ENCODE measurements at places on chromosomes 16 and 17.

GRCh38 chr17:40986920-40987319, 2.8 kb upstream of the KRT40 start:
- DNase-seq, result no peak

DNA sequence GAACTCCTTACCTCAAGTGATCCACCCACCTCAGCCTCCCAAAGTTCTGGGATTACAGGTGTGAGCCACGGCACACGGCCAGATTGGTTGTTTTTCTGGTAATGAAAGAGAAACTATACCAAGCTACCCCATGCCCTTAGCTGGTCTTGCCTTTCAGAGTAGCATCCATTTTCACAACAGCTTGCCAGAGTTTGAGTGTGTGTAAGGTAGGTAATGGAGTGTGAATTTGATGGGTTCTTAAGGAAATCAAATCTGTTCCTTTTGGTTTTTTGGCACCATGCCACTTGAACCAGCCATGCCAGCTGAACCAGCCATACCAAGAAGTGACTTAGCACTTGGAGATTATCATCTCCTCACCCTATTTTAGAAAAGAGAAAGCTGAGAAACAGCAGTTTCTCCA, 5.1 kb downstream of the CALCOCO2 start:
- DNase-seq, result no peak

DNA sequence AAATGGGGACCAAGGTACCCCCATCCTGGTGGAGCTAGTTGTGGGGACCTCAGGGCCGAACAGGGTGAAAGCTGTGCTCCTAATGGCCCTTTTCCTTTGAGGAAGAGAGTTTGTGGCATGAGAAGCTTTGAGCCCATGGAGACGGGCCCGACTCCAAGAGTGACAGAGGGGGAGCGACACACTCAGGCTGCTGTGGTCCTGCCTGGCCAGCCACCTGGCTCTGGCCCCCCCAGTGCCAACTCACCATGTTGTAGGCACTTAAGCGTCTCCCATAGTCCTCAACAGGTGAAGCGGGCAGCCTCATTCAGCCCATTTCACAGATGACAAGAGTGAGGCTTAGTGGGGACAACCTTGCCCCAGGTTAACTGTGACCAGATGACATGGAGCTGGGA, 1.6 kb downstream of the IL21R start:
- DNase-seq, result no peak

DNA sequence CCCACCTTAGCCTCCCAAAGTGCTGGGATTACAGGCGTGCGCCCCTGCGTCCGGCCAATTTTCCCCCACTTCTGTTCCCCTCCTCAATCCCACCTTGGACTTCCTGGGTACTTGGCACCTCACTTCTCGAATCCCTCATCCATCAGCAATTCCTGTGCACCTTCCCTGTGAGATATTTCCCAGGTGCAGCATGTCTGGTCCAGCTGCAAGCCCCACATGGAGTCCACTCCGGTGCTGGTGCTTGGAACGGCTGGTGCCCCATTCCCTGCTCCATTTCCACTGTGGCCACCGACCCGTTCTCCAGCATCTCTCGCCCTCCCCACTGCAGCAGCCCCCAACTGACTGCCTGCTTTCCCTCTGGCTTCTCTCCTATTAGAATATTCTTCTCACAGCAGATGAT, 35.3 kb downstream of the NOL11 start:
- no peak for DNase-seq

DNA sequence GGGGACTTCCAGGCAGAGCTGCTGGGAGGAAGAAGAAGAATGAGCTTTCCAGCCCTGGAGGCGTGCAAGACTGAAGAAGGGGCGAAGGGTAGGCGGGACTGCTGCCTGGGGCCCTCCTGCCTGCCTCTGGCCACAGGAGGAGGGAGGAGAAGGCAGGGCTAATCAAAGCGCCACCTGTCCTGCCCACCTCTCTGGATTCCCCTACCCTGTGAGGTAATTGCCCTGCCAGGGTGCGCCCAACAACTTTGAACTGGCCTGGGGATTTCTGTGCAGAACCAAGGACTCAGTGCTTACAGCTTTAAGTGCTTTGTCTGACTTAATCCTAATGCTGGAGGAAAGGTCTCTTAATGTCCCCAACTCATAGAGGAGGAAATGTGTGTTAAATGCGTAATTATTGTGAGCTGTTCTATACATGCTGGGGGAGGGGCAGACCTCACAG, at the start of gene NOXO1:
Gene NOXO1, minus strand, starts transcription at position 72 of the 439 bp plus-strand sequence. CDS start 290 bp downstream, outside the sequence.
- no peak for DNase-seq

DNA sequence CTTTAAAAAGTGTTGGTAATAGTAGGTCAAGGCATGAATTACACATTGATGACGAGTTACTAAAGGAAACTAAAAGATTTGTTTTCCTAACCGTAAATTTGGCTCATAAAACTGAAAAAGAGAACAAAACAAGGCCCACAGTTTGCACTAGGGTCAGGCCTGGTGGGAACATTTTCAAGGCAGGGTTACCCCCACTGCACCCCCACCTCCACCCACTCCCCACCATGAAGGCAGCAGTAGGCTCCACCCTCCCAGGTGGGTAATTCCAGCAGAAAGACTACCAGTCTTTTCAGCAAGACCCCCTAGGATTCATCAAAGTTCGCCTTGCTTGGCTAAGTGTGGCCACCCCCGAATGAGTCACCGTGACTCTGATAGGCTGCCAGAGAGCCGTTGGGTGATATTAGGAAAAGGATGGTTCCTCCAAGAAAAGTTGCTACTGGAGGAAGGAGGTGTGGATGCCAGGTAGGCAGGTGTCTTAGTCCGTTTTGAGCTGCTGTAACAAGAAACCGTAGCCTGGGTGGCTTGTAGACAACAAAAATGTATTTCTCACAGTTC, 8.6 kb downstream of the DNAAF1 start:
- DNase-seq, result no peak

DNA sequence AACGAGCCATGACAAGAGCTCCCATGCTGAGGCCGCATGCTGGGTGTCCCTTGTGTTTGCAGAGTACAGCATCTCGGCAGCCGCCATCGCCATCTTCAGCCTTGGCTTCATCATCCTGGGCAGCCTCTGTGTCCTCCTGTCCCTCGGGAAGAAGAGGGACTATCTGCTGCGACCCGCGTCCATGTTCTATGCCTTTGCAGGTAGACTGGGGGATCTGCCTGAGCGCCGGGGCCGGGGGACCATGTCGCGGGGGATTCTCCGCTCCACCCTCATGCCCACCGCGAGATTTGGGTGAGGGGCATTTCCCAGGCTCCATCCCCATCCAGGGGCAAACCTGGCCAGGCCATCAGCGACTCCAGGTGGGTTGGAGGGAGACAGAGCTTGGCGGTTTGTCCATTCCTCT, 10.7 kb downstream of the CACNG1 start:
- no peak for DNase-seq

GRCh38 chr16:22788193-22788530, 25.8 kb upstream of the HS3ST2 start:
- no peak for DNase-seq

DNA sequence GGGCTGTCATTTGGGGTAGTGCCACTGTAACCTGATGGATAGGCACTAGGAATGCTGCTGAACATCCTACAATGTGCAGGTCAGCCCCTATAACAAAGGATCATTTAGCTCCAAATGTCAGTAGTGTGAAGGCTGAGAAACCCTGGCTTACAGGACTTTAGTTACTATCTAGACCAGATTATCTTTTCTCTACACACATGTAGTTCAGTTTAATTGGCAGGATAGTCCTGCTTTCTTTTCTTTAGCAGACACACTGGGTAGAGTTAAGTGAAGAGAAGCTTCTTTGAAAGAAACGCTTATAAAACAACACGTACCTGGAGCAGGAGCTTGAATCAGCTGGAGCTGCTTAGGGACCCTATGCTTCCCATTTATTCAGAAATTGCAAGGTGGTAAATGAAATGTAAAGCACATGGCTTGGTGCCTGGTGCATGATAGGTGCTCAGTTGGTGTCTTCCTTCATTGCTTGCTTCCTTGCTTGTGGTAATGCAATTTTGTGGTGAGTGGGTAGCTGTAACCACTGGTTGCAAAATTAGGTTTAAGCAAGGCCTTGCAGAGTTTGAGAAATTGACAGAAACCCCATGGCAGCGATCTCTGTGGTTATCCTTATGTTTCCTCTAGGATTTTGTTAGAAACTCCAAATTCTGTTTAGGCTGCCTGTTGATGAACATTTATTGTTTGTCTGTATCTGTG, 9.4 kb downstream of the METTL9 start:
- peak; percentile 35 for DNase-seq

DNA sequence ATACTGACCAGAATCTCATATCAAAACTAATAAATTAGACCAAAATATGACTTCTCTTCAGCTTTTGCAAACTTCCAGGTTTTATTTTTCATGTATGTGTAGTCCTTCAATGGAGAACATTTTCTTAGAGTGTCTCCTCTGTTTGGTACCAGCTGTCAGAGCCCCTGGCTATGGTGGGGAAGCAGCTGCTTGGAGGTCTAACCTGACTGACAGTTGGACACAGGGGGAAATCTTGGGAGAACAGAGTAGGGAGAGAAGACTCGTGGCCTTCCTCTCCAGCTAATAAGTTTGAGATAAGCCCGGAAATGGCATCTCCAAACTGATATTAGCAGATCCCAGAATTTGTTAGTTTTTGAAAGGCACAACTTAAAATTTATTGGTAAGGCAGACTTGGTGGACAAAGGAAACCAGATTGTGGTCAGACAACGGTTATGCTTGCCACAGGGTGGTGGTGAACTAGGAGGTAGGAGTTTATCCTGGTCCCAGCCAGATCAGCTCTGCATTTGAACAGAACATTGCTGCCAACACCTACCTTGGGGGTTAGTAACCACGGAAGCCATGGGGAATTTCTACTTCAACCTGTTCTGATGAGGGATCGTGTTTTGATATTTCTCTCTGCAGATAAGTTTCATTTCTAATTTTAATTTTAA, 39.2 kb upstream of the IRX3 start:
- no peak for DNase-seq

- no peak for DNase-seq
These were observed 25.5 kb downstream of the ORC6 start for GRCh38 chr16:46714797-46715591.

DNA sequence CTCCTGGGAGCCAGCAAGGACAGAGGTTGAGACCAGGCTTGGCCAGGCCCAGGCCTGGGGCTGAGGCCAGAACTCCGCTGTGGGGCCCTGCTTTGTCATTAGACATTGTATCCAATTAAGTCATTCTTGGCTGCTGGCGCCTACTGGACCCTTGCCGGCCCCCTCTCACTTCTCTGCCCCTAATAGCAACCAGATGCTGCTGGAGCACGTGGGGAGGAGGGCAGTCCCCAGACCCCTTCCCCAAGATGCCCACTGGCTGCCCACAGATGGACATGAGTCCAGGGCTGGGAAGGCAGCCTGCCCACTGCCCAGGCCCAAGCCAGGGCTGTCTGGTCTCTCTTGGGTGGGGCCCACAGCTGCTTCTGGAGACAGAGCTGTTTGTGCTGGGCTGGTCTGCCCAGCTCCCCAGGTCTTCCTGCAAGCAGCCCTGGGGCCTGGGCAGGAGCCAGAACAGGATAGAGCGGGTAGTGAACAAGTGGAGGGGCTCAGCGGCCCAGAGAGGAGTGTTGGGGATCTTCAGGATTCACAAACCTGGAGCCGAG, 7.8 kb downstream of the PLXDC1 start:
- DNase-seq, result no peak

GRCh38 chr16:85908444-85908843, 9.5 kb downstream of the IRF8 start:
- DNase-seq, result peak; percentile 12

DNA sequence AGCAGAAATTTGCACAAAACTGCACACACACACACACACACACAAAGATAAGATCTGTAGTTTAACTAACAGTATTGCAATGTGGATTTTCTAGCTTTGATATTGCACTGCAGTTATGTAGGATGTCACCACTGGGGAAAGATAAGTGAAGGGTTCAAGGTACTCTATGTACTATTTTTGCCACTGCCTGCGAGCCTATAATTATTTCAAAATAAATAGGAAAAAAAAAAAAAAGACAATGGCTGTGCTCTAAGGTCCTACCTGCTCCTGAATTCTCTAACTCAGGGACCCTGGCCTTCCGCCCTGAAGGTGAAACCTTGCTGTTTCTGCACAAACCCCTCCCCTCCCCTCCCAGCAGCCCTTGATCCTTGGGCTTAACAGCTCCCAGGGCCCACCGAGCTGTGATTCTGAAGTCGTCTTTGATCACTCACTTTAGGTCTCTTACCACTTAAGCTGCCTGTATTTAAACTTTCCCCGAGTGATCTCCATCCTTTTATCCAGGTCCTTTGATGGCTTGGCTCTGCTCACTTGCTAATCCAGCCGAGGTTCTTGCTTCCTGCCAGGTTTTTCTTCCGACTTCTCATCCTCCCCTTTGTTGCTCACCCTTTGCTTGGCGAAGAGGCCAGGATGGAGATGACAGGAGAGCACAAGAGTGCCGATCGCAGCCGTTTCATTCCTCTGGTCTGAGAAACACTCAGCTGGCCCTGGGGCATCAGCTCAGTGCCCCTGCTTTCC, 37.7 kb downstream of the TMEM114 start:
- DNase-seq, result no peak

DNA sequence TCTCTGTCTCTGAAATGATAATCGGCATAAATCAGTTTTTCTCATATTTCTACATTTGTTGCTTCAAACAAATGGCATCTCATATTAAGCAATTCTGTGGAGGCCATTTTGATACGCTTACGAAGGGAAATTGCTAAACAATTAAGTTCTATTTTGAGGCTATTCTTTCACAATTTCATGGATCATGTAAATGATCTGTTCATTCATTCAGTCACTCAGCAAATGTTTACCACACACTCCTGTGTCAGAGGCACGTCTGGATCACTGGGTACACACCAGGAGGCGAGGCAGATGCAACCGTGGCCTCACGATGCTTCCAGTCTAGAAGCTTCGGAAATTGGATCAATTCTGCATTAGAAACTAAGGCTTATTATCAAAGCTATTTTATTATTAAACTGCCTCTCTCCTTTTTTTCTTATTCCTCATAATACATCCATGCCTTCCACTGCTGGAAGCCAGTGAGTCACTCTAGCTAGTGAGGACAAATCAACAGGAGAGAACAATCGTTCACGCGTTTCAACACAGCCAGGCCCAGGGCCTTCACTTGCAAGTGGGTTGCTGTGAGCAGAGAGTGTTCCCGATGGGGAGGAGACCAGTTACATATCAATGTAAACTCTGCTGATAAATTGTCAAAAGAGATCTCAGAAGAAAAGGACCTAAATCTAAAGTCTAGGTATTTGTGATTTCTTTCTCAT, 11.3 kb upstream of the SLC39A11 start:
- no peak for DNase-seq

All from bone marrow (tissue), 2 donors.